Activated CD4-positive, alpha-beta T cell treated with anti-CD3 and anti-CD28 coated beads, Interleukin-2, Interleukin-4, amounts not matched to agents 100 ng/mL and 50 ng/mL, durations not matched to agents 16 hours and 8 hours (primary cell): ENCODE measurements at places on chromosomes 6 and 20.

GRCh38 chr6:16446273-16446672 lies 207.9 kb downstream of the GMPR start:
- DNase-seq = no peak

DNA sequence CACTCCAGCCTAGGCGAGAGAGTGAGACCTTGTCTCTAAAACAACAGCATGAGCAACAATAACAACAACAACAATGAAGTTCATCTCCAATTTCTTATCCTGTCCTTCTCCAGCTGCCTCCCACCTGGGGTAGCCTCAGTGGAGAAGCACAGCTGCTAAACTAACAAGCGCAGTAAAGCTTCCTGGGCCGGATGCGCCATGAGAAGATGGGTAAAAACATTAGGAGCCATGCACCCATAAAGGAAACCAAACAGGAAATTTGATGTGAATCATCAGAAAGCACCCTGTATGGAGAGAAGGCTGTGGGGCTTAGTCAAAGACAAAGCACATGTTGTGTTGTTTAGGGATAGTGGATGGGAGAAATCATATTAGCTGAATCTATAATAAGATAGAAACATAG lies 61.1 kb upstream of the CCN6 start:
- DNase-seq = peak; percentile 85

GRCh38 chr20:25237610-25238318 lies 10.1 kb upstream of the PYGB start:
- DNase-seq = peak; percentile 92

DNA sequence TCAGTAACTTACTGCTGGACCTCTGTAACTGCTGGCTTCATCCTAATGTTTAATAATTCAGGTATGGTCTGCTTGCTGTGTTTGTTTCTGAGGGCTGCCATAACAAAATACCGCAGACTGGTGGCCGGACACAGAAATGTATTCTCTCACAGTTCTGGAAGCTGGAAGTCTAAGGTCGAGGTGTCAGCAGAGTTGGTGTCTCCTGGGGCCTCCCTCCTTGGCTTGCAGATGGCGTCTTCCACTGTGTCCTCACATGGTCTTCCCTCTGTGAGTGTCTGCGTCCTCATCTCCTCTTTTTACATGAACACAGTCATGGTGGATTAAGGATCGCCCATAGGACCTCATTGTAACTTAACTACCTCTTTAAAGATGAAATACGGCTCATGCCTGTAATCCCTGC lies 389.7 kb upstream of the JARID2 start:
- DNase-seq = no peak

DNA sequence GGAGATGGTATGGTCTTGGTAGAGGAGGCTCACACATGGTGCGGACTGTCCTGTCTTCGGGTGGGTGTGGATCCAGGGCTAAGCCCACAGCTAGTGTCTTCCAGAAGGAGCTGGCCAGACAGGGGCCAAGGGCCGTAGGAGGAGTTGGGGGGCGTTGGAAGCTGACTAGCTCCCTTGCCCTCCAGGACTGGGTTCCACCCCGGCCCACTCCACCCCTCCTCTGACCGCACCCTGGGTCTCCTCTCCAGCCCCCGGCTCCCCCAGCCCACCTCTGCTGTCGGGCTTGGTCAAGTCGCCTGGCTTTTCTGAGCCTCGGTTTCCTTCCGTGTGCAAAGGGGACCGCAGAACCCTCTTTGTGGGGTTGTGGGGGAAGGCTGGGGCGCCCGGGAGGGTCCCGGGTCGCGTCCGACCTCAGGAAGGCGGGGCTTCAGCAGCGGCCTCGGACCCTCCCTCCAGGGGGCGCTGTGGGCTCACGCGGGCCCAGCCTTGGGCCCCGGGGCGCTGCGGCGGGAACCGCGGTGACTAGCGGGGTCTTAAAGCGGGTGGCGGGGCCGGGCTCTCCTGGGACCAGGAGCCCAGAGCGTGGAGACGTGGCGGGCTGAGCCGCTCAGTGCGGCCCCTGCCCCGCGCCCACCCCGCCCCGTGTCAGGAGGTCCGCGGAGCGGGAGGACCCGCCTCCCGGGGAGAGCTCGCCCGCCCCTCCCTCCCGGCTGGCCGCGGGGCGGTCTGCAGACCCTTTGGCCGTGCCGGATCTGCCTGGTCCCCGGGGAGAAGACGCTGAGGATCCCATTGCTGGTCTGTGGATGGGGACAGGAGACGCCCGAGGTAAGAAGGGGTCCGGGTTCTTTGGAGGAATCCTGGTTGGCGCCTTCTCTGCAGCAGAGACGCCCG lies 5.4 kb downstream of the NPBWR2 start:
- peak; percentile 54 for DNase-seq

DNA sequence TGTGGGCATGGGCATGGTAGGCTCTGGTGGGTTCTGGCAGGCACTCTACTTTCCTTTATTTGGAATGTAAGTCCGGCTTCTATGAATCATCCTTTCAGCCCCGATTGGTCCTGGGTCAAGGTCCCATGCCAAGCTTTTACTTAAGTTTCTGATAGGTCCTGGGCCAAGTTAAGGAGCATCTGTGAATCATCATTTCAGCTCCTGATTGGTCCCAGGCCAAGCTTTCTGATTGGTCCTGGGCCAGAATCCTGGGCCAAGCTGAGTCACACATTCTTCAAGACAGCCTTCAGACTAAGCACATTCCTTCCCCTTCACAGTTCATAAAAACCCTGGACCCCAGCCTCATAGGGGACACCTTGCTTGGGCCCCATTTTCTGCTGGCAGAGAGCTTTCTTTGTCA lies 231.0 kb upstream of the EYS start:
- no peak for DNase-seq

- peak; percentile 67 for DNase-seq
Observed at GRCh38 chr6:72740135-72740534, 118.3 kb downstream of the KCNQ5 start.

GRCh38 chr6:85449388-85449817 lies 480 bp upstream of the NT5E start:
- peak; percentile 31 for DNase-seq

DNA sequence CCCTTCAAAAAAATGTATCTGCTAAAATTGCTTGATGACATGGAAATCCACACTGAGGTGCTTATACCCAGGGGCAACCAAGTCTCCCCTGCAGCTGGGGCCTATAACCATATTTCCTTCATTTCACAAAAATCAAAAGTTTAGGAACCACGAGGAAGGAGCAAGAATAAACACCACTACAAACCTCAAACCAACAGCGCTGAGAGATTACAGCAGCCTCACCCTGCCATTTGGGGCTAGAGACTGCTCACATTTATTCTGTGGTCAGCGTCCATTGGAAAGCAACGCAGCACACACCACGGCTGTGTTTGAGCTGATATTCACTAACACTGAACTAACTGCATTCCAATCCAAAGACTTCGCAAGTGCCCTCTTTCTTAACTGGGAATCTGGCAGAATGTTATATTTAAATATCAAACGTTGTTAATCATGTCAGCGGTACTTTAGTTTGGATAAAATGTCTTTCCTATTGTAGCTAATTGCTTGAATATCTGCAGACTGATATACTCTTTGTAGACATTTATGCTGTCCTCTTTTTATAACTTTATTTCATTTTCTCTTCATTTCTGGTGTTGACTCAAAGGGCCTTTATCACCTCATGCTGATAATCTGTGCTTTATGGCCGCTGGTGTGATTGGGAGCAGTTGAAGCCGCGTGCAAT lies 94.6 kb downstream of the FOXA2 start:
- DNase-seq = no peak

- peak; percentile 39 for DNase-seq
Observed at GRCh38 chr20:45111799-45112471, 3.0 kb downstream of the WFDC5 start.

DNA sequence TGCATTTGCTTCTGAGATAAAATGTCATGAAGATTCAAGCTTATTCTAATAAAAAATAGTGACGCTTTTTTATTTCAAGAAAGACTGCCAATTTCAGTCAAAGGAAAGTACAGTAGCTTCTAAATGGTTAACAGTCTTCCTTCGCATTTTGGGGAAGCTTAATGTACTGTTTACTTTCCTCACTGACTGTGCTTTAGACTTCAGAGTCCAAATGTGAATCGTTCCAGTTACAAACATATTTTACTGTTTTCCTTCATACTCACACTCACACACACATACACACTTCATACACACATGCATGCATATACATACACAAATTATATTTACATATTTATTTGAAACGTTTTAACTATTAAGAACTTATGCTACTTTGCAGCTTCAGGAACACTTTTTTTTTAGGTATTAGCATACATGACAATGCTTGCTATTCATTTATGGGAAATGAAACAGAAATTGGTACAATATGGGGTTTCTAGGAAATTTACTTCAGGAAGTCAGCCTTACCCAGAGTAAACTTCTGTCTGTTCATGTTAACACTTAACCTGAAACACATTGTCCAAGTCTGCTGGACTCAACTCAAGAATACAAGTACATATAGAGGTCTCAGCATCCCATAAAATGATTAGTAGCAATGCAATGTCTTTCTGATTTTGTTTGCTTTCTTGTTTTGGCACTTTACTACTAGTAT lies 145.4 kb downstream of the RPS12 start:
- DNase-seq = no peak

DNA sequence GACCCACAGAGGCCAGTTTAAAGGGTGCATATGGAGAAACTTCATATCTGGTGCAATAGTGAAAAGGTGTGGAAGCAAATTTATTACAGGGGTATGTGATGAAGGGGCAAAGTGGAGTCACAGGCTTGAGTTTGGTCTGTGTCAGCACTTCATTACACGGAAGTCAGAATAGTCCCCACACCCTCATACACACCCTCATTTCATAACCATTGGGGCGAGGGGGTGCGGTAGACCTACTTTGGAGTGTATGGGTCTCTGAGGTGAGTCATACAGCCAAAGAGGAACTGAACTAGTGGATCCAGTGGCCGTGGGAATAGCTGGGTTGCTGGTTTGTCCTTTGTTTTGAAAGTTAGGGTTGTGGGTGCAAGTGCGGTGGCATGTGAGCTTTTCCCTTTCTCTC lies 3.3 kb downstream of the TM9SF4 start:
- DNase-seq = no peak

DNA sequence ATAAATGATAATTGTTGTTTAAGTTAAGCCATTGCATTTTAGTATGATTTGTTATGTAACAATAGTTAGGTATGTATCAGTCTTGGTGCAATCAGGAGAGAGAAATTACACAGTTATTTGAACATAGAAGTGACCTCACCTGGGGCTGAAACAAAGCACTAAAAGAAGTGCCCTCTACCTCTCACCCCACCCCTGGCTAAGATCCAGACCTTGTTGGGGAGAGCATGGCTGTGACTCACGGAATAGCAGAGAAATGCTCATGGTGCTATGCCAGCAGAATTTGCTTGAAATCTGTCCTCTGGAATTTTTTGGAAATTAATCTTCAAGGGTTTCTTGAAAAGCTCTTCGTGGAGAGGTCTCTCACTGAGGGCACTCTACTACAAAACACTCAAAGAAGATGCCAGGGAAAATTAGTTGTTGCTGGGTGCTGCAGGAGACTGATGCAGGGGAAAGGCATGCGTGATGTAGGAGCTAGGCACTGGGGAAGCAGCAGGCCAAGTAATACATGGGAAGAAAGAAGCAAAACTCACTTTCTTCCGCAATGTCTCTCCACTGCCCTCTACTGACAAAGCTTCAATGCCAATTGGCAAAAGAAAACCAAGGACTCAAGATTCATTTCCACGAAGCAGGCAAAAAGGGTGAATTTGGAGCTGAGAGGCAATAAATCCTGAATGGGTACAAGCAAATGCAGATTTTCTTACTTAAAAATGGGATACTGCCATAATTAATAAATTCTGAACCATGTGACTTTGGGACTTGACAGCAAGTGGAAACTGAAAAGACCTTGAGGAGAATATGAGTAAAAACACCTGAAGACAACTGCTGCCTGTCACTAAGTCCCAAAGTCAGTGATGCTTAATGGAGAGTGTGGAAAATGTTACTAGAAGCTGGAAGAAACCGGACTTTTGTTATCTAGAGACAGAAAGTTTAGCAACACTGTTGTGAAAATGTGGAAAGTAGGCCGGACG lies 136.3 kb upstream of the ZNF184 start:
- DNase-seq = peak; percentile 55

DNA sequence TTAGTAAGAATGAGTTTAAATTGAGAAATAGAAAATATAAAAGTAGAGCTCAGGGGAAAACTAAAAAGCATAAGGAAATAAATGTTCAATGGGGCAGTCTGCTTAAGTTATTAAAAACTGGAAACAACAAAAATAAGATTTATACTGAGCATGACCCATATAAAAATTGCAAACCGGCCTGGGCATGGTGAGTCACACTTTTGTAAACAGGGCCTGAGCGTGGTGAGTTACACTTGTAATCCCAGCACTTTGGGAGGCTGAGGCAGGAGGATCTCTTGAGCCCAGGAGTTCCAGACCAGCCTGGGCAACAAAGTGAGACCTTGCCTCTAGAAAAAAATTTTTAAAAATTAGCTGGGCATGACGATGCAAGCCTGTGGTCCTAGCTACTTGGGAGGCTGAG lies 74.6 kb downstream of the TMEM244 start:
- no peak for DNase-seq

DNA sequence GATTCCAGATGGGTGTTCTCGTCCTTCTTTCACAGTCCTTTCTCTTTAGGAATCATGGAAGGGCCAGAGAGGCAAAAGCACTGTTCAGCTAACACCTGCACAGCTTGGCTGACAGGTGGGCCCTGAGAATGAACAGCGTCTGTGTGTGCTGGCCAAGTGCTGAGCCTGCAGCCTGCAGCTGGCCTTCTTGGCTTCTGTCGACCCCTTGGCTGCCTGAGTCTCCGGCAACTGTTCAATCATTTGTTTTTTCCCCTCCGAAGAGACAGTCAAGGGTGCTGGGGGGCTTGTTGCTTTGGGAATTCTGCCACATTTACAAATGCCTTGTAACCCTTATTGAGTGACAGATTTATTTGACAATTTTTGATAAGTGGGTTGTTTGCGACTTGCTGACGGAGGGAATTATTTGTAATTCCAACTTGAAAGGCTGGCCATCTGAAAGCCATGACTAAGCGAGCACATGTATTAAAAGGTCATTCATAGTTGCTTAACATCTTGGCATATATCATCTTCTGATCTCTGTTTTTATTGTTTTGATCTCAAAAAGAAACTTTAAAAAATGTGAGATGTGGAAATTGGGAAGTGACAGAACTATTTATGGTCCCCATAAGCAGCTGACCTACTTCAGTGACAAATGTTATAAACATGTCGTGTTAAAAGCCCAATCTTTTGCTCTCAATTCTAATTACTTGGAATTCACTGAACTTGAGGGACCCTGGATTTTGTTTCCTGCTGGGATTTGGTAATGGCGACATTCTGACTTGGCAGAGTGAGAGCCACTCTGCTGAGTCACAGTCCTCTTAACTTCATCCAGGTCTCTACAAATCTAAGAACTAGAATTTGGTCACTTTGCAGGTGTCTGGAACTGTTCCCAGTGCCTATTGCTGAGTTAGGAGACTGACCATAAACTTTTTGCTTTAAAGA lies 41.9 kb upstream of the FERMT1 start:
- DNase-seq = no peak

DNA sequence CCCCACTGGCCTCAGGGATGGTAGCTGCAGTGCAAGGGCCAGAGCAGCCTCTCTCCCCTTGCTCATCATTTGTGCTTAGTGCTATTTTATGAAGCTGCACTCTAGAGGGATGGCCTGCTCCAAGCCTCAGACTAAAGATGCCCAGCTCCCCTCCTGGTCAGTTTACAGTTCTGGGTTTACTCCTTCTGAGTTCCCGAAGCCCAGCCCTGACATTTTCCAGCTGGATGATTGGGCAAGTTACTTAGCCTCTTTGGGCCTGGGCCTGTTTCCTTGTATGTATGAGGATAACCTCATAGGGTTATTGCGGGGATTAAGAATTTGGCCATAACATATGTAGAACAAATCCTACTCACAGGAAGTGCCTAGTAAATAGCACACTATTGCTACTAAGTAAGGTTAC lies 31.8 kb upstream of the EMILIN3 start:
- DNase-seq = no peak
